ENCODE measurements at places on chromosomes 2 and 18.

DNA sequence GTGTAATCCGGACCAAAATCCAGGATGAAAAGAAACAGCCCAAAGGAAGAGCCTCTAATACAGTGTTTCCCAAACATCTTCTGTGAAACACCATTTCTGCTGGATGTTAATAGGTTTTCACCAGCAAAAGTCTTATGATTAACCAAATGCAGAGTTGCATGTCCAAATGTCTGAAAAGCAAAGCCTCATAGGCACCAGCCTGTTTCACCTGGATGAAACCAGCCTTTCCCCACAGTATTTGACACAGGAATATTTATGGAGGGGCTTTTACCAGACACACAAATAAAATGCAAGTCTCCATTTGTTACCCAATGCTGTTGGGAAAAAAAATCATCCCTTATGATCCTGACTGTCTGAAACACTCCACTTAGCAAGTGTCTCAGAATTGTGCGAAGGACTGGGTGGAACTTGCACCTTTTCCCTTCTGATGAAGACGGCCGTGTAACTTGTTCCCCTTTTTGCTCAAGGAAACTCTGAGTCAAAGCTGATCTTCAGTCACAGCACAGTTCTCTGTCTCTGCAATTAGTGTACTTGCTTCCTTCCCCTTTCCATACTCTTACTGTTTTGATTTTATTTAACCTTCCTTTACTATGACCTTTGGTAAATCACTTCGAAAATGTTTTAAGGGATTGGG is 70.3 kb upstream of the IL1R2 start:
- H3K27ac ChIP-seq = no peak overlapping the region
- peaks cover 2% of the 10 kb centered on the region for H3K36me3 ChIP-seq
- H3K4me3 ChIP-seq = no peak overlapping the region
- H3K27me3 ChIP-seq = peaks cover 6% of the 10 kb centered on the region
- no peaks in the 10 kb centered on the region for H3K4me1 ChIP-seq

- H3K27me3 ChIP-seq = peaks cover 2% of the 10 kb centered on the region
- no peak for DNase-seq
- H3K27ac ChIP-seq = no peak overlapping the region
- H3K36me3 ChIP-seq = no peaks in the 10 kb centered on the region
- H3K4me1 ChIP-seq = peaks cover 28% of the 10 kb centered on the region
Observed at GRCh38 chr2:205405194-205405593, 277.1 kb upstream of the NRP2 start.

GRCh38 chr2:231874944-231875343 is 51.3 kb downstream of the NPPC start:
- H3K27ac ChIP-seq = no peak overlapping the region
- DNase-seq = no peak
- H3K27me3 ChIP-seq = peaks cover 20% of the 10 kb centered on the region
- H3K4me1 ChIP-seq = peaks cover 5% of the 10 kb centered on the region
- H3K4me3 ChIP-seq = no peak overlapping the region

DNA sequence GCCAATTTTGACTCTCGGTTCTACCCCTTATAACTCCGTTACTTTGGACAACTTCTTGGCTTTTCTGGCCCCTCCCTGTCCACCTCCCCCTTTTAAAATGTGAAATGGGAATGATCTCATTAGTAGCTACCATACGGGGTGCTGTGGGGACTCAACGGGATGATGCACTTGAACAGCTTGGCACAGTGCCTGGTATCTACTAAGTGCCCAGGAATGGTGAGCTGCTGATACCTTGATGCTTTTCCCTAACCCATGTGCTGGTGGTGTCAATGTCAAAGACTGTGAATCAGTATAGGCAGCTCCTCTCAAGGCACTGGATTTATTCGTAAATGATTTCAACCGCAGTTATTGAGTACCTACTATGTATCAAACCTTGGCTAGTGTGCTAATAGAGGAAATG is 204.2 kb downstream of the LOXHD1 start:
- DNase-seq = no peak
- H3K27me3 ChIP-seq = peaks cover 9% of the 10 kb centered on the region
- no peaks in the 10 kb centered on the region for H3K4me1 ChIP-seq
- no peak overlapping the region for H3K27ac ChIP-seq

DNA sequence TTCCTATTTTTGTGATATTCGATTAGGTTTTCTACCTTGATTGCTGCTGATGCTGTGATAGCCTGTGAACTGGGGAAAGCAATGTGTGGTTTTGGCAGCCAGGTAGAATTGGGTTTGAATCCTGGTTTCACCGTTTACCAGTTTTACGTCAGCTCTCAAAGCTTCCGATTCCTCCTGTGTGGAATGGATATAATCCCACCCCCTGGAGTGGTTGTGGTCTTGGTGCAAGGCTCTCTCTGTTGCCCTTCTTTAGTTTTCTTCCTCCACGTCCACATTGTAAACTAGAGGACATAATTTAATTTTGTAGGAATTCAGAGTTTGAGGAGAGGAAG is 45.0 kb downstream of the PHLPP1 start:
- H3K27ac ChIP-seq = peak overlapping the region; percentile 46
- DNase-seq = no peak
- peaks cover 27% of the 10 kb centered on the region for H3K36me3 ChIP-seq

GRCh38 chr18:9417073-9417851 is 58.1 kb upstream of the RALBP1 start:
- H3K4me3 ChIP-seq = peak overlapping the region; percentile 57
- peak overlapping the region; percentile 86 for H3K27ac ChIP-seq
- H3K27me3 ChIP-seq = peaks cover 5% of the 10 kb centered on the region

- peaks cover 5% of the 10 kb centered on the region for H3K36me3 ChIP-seq
- peaks cover 26% of the 10 kb centered on the region for H3K4me1 ChIP-seq
- peaks cover 3% of the 10 kb centered on the region for H3K27me3 ChIP-seq
- DNase-seq = no peak
Observed at GRCh38 chr2:1581965-1582625, 162.2 kb downstream of the PXDN start.

DNA sequence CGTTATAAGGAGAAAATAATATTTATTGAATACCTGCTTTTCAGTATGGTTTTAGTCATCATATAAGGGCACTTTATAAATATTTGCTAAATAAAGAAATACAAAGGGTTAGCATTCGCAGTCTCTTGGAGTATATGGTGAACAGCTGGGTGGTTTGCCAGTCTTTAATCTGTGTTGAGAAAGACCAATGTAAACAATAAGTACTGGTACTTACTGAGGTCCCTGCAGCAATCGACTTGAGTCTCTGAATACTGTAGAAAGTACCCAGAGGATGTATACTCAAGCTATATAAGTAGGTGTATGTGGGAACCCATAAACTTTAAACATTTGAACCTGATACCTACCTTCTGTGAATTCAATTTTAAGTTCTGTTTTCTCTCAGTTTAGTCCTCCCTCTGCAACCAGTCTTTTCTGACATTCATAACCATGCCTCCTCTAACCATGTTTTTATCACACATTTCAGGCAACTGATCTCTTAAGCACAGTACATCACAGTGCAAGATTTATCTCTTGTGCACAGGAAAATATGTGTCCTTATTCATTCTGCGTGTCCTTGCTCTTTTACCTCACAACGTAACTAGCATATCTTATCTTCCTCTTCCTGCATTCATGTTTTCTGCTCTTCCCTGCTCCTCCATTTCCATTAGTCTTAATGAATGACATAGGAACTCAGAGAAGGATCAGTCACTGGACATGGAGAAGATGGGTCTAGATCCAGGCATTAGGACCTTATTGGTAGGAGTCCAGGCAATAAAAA is 21.7 kb downstream of the C18orf63 start:
- H3K4me3 ChIP-seq = no peak overlapping the region
- H3K4me1 ChIP-seq = peaks cover 11% of the 10 kb centered on the region
- no peak for DNase-seq
- no peaks in the 10 kb centered on the region for H3K27me3 ChIP-seq

DNA sequence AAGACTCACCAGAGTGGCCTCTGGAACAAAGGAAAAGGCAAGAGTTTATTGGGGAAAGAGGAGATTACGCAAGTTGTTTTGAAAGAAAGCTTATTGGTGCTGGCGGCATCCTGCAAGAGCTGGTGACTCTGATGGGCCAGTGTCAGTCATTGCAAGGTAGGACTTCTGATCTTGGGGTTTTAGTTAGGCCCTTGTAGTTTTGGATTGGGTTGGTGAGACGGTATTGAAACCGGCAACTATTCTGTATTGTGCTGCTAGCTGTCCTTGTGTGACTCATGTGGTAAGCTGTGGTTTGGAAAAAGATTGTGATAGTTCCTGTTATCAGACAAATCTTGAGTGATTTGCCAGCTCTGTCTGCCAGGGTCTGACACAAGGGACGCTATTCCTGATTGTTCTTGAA is 159.1 kb upstream of the PIEZO2 start:
- H3K36me3 ChIP-seq = no peaks in the 10 kb centered on the region
- H3K4me3 ChIP-seq = no peak overlapping the region
- no peak overlapping the region for H3K27ac ChIP-seq
- no peak for DNase-seq
- H3K4me1 ChIP-seq = no peaks in the 10 kb centered on the region

DNA sequence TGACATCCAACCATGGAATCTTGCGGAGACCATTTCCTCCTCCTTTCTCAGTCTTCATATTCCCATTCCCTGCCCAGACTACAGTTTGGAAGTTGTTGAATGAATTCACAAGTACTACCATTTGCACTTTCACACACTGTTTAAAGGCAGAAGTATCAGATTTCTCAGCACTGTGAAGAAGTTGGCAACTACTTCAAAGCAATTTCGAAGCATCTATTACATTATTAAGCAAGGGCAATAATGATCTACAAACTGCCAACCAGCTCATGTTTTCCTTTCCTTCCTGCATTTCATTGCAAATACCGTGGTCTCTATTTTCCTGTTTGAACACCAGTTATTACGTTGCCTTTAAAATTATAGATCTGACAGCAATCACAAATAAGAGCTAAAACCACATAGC is 105.5 kb downstream of the IRS1 start:
- H3K27me3 ChIP-seq = peaks cover 4% of the 10 kb centered on the region
- no peak overlapping the region for H3K27ac ChIP-seq
- DNase-seq = no peak

GRCh38 chr18:2538844-2539243 is 32.5 kb downstream of the METTL4 start:
- peaks cover 34% of the 10 kb centered on the region for H3K36me3 ChIP-seq
- H3K4me1 ChIP-seq = peaks cover 74% of the 10 kb centered on the region
- H3K27ac ChIP-seq = peak overlapping the region; percentile 90
- DNase-seq = no peak
- no peaks in the 10 kb centered on the region for H3K27me3 ChIP-seq

DNA sequence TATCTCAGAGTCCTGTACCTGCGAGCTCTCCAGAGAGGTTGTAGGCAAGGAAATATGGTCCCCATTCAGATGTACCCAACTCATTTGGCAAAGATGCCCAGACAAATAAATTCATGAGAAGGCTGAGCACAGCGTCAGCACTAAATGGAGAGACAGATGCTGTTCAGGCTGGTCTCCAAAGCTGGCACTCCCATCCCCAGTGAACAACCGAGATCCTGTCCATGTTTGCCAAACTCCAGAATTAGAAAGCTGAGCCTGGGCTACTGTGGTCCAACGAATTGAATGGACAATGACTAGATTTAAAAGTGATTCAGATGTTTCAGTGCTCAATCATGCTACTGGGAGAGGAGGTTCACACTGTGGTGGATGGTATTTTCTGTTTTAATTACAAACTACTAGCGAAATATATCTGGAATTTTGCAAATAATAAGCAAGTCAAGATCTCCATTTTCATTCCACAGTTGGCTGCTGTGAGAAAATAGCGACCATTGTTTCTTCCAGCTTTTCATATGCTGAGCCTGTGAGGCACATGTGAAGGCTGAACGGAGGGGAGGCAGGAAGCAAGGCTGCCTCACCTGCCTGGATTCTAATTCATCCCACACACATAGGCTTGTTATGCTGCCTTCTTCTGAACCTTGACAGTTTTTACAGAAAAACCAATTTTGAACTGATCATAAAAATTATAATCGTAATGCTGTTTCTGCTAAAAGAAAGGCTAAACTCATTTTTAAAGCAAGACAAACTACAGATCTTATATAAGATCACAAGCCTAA is 22.6 kb upstream of the DAPL1 start:
- no peak overlapping the region for H3K27ac ChIP-seq
- no peak for DNase-seq
- peaks cover 3% of the 10 kb centered on the region for H3K27me3 ChIP-seq
- H3K4me1 ChIP-seq = peaks cover 37% of the 10 kb centered on the region
- H3K36me3 ChIP-seq = no peaks in the 10 kb centered on the region

DNA sequence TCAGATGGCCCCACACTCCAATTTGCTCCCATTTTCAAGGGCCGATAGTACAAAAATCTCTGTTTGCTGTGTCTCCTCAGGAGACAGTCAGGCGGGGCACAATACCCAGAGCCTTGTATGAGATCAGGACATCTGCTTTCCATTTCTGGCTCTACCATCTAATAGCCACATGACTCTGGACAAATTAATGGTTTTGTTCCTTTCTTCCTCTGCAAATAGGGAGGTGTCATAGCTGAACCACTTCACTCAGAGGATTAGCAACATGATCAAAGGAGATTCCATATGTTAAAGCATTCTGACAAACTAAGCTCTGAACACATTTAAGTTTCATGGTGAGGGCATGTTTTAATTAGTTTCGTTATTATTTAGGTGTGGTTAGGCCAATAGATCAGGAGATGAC is 602.1 kb upstream of the SYT4 start:
- H3K36me3 ChIP-seq = no peaks in the 10 kb centered on the region
- peaks cover 57% of the 10 kb centered on the region for H3K4me1 ChIP-seq
- no peak overlapping the region for H3K27ac ChIP-seq
- no peak for DNase-seq
- H3K4me3 ChIP-seq = no peak overlapping the region
